ENCODE measurements at places on chromosomes 4 and X. TPM values are rescaled to one million over a fixed set of nuclear protein-coding genes. Genes with fewer than 3 reads are reported as not detected.

DNA sequence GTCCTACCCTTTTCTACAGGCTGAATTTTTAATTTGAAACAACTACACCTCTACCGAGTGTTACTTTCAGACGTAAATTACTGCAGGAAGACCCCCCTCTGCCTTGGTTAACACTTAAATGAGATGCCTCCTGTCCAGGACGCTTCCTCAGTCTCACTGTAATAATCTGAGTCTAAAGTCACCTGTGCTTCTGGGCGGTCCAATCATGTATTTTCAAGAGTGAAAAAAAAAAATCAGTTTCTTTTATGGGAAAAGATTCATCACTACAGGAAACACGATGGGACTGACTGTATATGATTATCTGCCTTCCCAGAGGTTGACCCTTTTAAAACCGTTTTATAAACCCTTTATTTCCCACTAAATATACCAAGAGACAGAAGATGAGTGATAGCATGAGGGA, 776 bp downstream of the RBM47 start:
- DNase-seq: peak; percentile 66

GRCh38 chrX:9678215-9678965, 87.3 kb downstream of the GPR143 start:
- DNase-seq: no peak

DNA sequence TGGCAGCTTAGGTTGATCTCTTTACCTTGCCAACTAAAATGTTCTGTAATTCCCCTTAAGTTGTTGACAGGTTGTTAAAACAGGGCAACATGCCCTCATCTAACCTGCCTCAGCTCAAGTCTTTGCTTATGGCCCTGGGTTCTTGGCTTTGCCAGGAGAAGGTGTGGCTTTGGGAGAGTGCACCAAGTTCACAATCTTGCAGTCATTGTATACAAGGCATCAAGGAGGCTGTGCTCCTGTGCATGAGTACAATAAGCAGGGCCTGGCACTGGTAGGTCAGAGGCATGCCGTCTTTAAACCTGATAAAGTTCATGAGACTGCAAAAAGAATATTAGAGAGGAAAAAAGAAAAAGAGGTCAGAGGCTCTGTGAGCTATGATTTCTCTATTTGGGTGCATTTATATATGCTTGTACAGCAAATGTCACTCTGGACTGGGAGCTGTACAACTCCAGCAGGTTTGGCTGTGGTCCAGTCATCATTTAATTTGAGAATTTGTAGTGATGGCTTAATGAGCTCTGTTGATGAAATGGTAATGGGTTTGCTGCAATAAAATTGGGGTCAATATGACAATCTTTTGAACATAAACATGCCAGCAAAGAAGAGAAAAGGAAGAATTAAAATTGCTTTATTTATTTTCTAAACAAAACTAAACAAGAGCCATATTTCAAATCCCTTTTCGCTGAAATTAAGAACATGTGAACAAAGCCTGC, 30.3 kb downstream of the AREG start:
- DNase-seq: no peak

DNA sequence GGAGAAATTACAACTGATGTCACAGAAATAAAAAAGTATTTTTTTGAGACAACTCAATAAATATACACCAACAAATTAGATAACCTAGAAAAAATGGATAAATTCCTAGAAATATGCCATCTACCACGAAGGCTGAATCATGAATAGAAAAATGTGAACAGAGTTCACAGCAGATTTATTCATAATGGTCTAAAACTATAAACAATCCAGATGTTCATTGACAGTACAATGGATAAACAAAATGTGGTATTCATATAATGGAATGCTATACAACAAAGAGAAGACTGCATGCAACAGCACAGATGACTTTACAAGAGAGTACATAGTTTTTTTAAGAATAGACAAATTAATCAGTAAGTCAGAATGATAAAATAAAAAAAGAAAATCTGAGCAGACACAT, 55.2 kb downstream of the CLOCK start:
- DNase-seq: no peak

DNA sequence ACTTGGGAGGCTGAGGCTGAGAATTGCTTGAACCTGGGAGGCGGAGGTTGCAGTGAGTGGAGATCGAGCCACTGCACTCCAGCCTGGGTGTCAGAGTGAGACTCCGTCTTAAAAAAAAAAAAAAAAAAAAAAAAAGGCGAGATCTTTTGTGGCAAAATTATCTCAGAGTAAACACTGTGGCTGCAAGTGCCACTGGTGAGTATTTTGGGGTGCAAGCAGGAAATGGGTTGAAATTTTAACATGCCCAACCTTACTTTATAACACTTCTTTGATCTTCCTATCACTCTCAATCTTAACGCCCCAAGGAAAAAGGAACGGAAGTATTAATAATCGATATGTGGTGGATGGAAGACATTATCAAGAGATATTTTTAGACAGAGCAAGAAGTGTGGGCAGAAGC, 32.1 kb downstream of the SLC34A2 start:
- no peak for DNase-seq

DNA sequence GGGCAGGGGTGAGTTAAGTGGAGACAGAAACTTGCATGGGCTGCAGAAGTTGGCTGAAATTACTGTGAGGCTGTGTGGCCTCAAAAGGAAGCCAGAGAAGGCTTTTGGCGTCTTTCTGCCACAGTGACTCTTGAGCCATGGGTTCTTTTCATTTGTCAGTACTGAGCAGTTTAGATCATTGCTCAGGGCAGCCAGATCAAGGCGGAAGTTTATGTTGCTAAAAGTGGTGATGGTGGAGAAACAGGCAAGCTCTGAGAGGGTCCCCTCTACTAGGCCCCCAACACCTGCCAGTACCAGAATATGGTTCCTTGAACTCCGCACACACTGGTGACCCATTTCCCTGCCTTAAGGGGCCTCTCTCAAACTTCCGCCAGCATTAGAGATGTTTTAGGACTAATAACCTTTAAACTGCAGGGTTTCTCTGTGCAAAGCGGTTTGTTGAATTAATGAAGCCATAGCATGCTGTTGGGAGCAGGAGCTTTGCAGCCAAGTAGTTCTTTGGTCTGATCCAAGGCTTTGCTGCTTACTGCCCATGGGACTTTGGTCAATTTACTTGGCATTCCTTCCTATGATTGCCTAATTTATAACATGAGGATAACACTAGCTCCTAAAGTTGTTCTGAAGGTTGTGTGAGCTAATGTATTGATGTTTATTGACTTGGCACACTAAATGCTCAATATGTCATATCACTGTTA, 34.5 kb downstream of the RNF175 start:
- no peak for DNase-seq

The RPS6KA6 gene
- total RNA-seq: 6.0 TPM

The EDNRA gene
- total RNA-seq: 3.7 TPM

The CT55 gene
- total RNA-seq: not detected
